Activated B cell treated with CpG ODN at 0.5 μM for 24 hours (primary cell): ENCODE measurements at places on chromosomes 2 and 18.

- H3K27me3 ChIP-seq = no peaks in the 10 kb centered on the region
- H3K27ac ChIP-seq = no peak overlapping the region
- no peaks in the 10 kb centered on the region for H3K36me3 ChIP-seq
- no peak overlapping the region for H3K4me3 ChIP-seq
- no peak for DNase-seq
Observed at GRCh38 chr2:49261781-49262180, 107.5 kb upstream of the FSHR start.

DNA sequence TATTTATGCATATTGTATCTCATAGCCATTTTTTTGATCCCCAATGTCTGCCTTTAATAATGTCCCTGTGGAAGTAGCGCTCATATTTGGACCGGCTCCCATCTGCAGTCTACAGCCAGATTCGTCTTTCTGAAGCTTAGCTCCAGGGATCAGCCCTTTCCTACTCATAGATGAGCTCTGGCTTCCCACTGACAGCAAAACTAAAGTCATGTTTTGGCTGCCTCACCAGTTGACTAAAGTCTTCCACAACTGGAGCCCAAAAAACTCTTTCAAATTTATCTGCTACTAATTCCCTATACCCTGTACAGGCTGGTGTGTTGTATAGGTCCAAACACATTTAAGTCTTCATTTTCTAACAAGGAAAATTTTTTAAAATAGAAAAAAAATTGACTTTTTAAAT is 294.2 kb upstream of the HNMT start:
- H3K4me1 ChIP-seq = no peaks in the 10 kb centered on the region
- H3K4me3 ChIP-seq = no peak overlapping the region
- no peak for DNase-seq

DNA sequence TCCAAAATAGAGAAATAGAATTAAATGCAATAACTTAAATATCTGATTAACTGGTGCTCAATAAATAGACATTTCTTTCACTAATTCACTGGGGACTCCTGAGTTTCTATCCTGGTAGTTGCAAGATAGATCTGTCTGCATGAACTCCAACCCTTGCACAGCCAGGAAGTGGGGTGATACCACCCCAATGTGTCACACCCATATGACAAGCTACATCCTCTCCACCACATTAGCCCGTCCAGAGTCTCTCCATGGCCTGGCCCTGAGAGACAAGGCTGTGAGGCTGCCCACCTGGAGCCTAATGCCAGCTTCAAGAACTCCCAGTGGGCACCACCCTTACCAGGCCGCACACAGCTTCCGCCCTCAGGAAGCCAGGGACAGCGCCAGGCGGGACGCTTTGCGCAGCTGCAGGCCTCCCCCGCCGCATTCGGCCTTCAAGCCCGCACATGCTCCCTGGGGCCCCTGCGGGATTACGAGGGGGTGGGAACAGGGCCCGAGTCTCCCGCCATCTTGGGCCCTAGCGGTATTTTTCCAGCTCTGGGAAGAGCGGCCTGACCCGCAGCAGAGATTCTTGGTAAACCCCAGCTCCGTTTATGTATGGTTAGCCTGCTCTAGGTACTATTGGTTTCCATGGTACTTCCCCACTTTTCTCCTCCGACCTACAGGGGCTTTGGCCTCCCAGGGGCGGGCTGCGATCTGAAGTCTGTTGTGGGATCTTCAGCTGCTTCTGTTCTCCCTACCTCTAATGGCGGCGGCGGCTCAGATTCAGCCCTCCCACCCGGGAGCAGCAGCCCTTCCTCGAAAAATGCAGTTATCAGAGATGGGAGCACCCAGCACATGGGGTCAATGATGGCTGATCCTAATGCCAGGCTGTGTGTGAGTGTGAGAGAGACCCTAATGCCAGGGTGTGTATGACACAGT is at the start of gene TDRD15:
Gene TDRD15, plus strand, starts transcription at position 496 of the 921 bp plus-strand sequence. CDS start 13,500 bp downstream, outside the sequence.
- H3K4me3 ChIP-seq = no peak within 1 kb of the TSS
- peaks cover 5% of the 10 kb centered on the region for H3K27me3 ChIP-seq
- no peak within 1 kb of the TSS for H3K27ac ChIP-seq
- DNase-seq = no peak
- H3K36me3 ChIP-seq = no peaks in the 10 kb centered on the region
- no peaks in the 10 kb centered on the region for H3K4me1 ChIP-seq

DNA sequence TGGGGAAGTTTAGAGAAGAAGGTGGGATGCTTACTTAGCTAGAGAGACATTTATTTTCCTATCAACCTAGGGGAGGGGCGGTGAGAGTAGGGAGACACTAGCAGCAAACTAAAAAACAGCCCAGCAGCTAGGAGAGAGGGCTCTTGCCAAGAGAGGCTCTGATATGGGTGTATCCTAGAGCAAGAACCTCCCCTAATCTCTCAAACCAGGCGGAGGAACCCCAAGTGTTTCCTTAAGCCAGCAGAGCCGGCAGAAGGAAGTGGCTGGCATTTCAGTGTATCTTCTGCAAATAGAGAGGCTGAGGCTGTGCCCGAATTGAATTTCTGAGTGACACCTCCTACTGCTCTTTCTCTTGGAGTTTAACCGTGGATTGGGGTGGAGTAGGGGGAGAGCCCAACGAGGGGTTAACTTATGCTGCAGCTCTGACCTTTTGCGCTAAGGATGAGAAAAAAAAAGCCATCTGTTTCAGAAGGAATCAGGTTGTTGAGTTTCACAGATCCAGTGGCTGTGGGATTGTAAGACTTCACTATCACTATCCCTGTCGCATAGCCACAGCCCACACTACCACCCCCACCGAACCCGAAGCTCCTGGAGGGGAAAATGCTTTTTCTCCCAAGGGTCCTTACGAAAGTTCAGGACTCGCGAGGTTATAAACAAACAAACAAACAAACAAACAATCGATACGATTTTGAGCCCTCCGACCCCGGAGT is 1.4 kb downstream of the ST8SIA5 start:
- peak overlapping the region; percentile 44 for H3K4me3 ChIP-seq
- DNase-seq = no peak
- H3K27ac ChIP-seq = no peak overlapping the region

DNA sequence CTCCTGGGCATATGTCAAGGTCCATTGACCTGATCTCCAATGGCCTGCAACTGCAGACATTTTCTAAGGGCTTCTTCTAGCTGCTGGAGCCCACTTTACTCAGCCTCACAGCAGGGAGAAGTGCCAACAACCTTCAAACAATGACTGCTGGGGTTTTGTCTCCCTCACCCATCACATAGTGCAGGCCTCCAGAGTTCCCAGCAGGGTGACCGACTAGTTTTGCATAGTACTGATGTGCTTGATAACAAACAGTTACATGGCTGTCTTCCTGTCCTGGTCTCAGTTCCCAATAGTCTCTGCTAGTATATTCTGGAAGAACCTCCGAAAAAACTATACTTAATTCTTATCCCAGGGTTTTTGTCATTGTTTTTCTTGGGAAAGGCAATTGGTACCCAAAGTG is 10.4 kb upstream of the NETO1 start:
- no peaks in the 10 kb centered on the region for H3K36me3 ChIP-seq
- no peaks in the 10 kb centered on the region for H3K27me3 ChIP-seq
- no peak overlapping the region for H3K4me3 ChIP-seq
- H3K4me1 ChIP-seq = no peaks in the 10 kb centered on the region
- H3K27ac ChIP-seq = no peak overlapping the region

GRCh38 chr2:215401896-215402379 is 33.9 kb downstream of the FN1 start:
- DNase-seq = no peak
- no peaks in the 10 kb centered on the region for H3K4me1 ChIP-seq
- no peak overlapping the region for H3K27ac ChIP-seq
- no peaks in the 10 kb centered on the region for H3K36me3 ChIP-seq
- peaks cover 3% of the 10 kb centered on the region for H3K27me3 ChIP-seq

GRCh38 chr2:21052044-21052443 is 8.2 kb upstream of the APOB start:
- H3K27me3 ChIP-seq = peaks cover 6% of the 10 kb centered on the region
- no peak for DNase-seq
- no peak overlapping the region for H3K27ac ChIP-seq
- no peak overlapping the region for H3K4me3 ChIP-seq
- H3K36me3 ChIP-seq = no peaks in the 10 kb centered on the region
- H3K4me1 ChIP-seq = no peaks in the 10 kb centered on the region

GRCh38 chr18:62331581-62332356 is 6.7 kb downstream of the TNFRSF11A start:
- H3K36me3 ChIP-seq = no peaks in the 10 kb centered on the region
- no peak overlapping the region for H3K27ac ChIP-seq
- H3K27me3 ChIP-seq = peaks cover 63% of the 10 kb centered on the region
- H3K4me3 ChIP-seq = no peak overlapping the region
- H3K4me1 ChIP-seq = peaks cover 2% of the 10 kb centered on the region

GRCh38 chr2:10557506-10558265 is 109.6 kb upstream of the ODC1 start:
- H3K4me1 ChIP-seq = no peaks in the 10 kb centered on the region
- DNase-seq = no peak
- no peak overlapping the region for H3K27ac ChIP-seq

GRCh38 chr18:64416990-64417389 is 268.1 kb upstream of the LINC00305 start:
- H3K36me3 ChIP-seq = no peaks in the 10 kb centered on the region
- peaks cover 2% of the 10 kb centered on the region for H3K4me1 ChIP-seq
- H3K27me3 ChIP-seq = no peaks in the 10 kb centered on the region
- DNase-seq = no peak

DNA sequence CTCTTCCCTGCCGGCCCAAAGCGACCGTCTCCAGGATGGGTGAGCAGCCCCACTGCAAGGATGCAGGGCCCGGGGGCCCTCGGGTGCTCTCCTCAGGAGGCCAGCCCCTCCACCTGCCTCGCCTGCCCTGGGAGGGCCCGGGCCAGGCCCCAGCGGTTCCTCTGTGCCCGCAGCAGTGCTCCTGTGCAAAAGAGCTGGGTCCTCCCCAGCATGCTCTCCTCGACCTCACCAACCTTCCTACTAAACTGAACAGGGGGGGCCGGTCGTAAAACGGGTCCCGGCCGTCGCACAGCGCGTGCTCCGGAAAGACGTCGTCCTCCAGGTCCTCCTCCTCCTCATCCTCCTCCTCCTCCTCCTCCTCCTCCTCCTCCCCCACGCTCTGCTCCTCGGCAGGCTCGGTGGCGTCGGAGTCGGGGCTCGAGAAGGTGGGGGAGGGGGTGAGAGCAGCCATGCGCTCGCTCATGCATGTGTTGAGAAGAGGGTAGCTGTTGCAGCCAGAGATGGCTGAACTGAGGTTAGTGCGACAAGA is 62.9 kb downstream of the KIF1A start:
- H3K27me3 ChIP-seq = no peaks in the 10 kb centered on the region
- no peaks in the 10 kb centered on the region for H3K36me3 ChIP-seq
- no peak overlapping the region for H3K4me3 ChIP-seq
- H3K27ac ChIP-seq = no peak overlapping the region
- no peak for DNase-seq
- H3K4me1 ChIP-seq = peaks cover 6% of the 10 kb centered on the region

DNA sequence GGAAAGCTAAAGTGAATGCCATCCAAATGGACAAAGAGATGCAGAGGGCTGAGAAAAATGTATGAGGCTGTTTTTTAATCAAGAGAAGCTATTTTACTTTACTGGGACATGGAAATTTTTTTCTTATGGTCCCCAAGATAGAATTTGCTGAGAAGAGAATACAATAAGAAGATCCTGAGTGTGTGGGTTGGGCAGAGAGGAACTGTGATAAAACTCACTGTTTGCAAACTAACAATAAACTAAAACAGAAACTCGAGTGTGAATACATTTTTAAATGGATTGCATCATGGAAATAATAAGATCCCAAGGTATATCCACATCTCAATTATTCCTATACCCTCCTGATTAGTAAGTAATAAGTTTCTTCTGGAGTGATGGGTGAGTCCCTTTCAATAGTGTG is 4.4 kb downstream of the NEB start:
- DNase-seq = no peak
- H3K27me3 ChIP-seq = no peaks in the 10 kb centered on the region
- peaks cover 36% of the 10 kb centered on the region for H3K4me1 ChIP-seq

DNA sequence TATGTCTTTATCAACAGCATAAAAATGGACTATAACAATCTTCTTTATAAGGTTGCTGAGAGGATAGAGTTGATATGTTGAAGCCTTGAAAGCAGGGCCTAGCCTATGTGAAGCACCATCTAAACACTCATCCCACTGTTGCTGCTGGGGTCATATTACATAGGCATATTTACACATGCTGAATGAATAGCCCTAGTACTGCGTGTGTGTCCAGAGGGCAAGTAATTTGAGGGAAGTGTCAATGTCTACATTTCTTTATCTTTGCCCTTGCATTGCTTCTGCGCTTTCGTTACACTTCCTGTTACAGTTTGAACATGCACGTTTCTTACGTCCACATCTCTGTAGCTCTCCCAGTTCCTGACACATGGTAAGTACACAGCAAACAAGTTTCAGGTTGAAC is 280.3 kb upstream of the ATP5MC3 start:
- H3K4me1 ChIP-seq = no peaks in the 10 kb centered on the region
- H3K27ac ChIP-seq = no peak overlapping the region
- no peak for DNase-seq
- no peaks in the 10 kb centered on the region for H3K36me3 ChIP-seq

DNA sequence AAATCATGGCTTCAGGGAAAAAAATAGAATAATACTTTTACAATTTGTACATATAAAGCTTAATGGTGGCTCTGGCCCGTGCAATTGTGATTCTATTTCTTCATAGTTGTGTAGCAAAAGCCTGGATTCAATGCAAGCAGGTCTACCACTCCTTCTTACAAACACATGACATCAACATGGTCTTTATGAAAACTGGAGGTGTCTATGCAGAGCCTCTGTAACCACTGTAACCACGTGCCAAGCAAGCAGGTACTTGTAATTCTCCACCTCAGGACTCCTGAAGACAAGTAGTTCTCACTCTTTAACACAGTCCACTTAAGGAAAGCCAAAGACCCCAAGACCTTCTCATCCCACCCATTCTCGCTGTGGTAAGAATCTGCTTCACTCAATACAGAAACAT is 62.6 kb downstream of the METTL4 start:
- no peaks in the 10 kb centered on the region for H3K27me3 ChIP-seq
- H3K36me3 ChIP-seq = no peaks in the 10 kb centered on the region
- no peaks in the 10 kb centered on the region for H3K4me1 ChIP-seq
- H3K4me3 ChIP-seq = no peak overlapping the region
- no peak overlapping the region for H3K27ac ChIP-seq

- no peaks in the 10 kb centered on the region for H3K27me3 ChIP-seq
- H3K27ac ChIP-seq = no peak overlapping the region
- no peaks in the 10 kb centered on the region for H3K36me3 ChIP-seq
- peak overlapping the region; percentile 15 for H3K4me3 ChIP-seq
Observed at GRCh38 chr2:181850936-181851560, 40.5 kb upstream of the ITPRID2 start.

DNA sequence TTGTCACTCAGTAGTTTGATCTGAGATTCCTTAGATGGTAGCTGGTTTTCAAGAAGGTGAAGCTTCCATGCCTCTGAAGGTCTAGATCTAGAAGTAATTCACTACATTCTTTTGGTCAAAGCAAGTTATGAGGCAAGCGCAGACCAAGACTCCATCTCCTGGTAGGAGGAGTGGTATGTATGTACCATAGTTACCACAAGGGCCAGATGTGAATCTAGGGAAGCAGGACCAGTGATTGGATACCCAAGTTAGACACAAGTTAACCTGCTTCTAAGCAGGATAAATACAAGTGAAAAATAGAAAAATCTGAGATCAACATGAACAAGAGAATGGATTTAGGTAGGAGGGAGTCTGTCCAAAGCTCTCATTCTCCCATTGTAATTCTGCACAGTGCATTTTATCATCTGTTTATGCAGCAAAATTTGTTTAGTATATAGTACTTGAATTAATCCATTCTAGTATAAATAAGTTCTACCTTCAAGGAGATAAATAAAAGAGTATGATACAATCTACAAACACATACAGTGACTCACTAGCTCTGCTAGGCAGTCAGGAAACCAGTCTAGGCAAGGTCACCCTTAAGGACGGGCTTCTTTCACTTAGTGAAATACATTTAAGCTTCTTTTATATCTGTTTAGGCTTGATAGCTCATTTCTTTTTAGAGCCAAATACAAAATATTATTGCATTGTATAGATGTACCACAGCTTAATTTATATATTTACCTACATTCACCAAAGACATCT is 14.2 kb upstream of the DOCK10 start:
- no peak overlapping the region for H3K27ac ChIP-seq
- no peaks in the 10 kb centered on the region for H3K27me3 ChIP-seq
- peaks cover 5% of the 10 kb centered on the region for H3K4me1 ChIP-seq
- H3K4me3 ChIP-seq = no peak overlapping the region
- DNase-seq = no peak
